H7 (cell line): ENCODE measurements at places on chromosomes 6 and 20. TPM values are rescaled to one million over a fixed set of nuclear protein-coding genes. Genes with fewer than 3 reads are reported as not detected.
A peak's percentile ranks its signal among the peaks of the same experiment; 100 is the strongest.

The OXT gene
- total RNA-seq, result 1.5 TPM in 1 of 2 replicates, not detected in the other

GRCh38 chr20:23228912-23229311 lies 121.7 kb upstream of the NXT1 start:
- no peak for DNase-seq

DNA sequence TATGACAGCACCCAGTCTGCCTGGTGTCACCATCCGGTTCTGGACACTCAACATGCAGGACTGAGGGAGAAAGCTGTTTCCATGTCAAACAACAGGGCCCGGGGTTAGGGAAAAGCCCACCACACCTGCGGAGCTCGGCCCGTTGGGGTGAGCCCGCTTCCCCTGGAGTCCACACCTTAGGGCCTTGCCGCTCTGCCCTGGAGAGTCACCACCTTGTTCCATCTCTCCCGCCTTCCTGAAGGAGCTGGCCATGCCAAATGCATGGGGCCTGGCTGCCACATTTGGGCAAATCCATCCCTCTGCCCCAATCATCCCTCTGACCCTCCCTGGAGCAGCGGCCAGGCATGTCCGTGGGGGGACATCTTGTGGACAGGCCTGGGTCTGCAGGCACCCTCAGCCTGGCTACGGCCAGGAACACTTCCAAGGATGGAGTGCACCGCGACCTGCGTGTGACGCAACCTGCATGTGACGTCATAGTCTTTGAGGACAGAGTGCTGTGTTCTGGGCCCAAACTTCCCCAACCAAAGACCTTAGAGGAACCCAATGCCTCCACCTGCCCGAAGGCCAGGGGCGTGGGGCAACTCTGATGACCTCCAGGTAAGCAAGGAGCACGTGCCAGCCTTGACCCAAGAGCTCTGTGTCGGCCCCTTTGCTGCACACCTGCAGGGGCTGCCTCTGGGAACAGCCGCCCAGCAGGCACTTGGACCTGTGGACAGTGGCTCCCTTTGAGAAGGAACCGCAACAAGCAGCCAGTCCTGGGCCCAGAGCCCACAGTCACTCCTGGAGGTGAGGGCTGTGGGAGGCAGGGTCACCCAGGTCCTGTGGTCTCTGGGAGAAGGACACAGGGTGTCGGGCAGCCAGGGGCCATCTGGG lies 1.7 kb downstream of the CABLES2 start:
- DNase-seq, result peak; percentile 94

DNA sequence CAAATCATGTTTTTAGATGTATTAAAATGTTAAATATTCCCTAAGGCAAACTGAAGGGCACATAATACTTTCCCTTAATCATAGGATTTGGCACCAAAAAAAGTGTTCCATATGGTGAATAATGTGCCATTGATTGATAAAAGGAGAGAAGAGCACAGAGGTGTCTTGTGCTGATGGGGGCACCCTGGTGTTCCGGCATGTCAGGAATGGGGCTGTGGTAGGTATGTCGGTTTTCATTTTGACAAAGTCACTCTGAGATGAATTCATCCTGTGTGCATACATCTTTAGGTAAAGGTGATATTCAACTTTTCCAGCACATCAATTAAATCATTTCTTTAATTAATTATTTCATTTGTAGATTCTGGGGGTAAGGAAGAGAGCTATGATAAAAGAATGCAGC lies 36.8 kb downstream of the CENPW start:
- peak; percentile 17 for DNase-seq

GRCh38 chr6:144534180-144534579 lies 249.0 kb downstream of the UTRN start:
- no peak for DNase-seq

The RXRB gene
- total RNA-seq, result 16.7 and 18.1 TPM in 2 replicates

GRCh38 chr6:149405823-149406765 lies 6.0 kb downstream of the SUMO4 start:
- no peak for DNase-seq

GRCh38 chr6:89768324-89768723 lies 51.3 kb downstream of the MDN1 start:
- DNase-seq, result no peak

The SIRPB2 gene
- total RNA-seq, result not detected in 2 replicates

The HLA-DQB1 gene
- under 0.01 TPM in 1 of 2 replicates, not detected in the other for total RNA-seq

- no peak for DNase-seq
These were observed 9.1 kb upstream of the FOXP4 start for GRCh38 chr6:41536795-41537758.

The CCM2L gene
- 8.3 and 10.6 TPM in 2 replicates for total RNA-seq

The TJAP1 gene
- 25.3 and 25.5 TPM in 2 replicates for total RNA-seq

The ADGRG6 gene
- 0.96 and 4.4 TPM in 2 replicates for total RNA-seq

DNA sequence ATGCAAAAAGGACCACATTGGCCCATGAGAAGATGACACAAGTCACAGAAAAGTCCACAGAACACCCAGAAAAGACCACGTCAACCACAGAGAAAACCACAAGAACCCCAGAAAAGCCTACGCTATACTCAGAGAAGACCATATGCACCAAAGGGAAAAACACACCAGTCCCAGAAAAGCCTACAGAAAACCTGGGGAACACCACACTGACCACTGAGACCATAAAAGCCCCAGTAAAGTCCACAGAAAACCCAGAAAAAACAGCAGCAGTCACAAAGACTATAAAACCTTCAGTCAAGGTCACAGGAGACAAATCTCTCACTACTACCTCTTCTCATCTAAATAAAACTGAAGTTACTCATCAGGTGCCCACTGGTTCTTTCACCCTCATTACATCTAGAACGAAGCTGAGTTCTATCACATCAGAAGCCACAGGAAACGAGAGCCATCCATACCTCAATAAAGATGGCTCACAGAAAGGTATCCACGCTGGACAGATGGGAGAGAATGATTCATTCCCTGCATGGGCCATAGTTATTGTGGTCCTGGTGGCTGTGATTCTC lies 11.2 kb downstream of the MUCL3 start:
- no peak for DNase-seq

DNA sequence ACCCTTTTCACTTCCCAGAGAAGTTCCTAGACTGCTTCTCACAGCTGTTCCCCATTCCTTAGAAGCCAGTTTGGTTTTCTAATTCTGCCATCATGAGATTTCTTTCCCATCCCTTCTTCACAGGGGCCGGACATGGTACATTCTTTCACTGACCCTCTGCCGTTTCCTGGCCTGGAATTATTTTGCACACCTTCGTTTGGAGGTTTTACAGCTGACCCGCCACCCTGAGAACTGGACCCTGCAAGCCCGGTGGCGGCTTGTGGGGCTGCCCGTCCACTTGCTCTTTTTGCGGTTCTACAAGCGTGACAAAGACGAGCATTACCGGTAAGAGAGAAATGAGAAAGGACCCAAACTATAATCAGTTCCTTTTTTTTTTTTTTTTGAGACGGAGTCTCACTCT lies 4.2 kb downstream of the C6orf136 start:
- no peak for DNase-seq

DNA sequence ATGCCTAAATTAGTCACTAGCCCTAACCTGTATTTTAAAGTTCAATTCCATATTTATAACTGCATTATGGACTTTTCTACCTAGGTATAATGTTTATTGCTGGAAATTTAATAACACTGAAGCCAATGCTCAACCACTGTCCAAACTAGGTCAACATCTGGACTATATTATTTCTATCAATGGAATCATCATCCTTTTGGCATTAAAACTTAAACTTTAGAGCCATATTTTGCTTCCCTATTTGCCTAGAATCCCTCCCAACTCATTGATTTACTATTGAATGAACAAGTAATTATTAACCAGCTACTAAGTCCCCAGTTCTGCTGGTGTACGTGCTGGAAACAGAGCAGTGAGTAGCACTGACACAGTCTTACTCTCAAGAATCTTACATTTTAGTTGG lies 291.7 kb upstream of the SPTLC3 start:
- no peak for DNase-seq
